ENCODE measurements at places on chromosomes 5 and 9.

- DNase-seq, result no peak
Measured at GRCh38 chr5:142125963-142126362, 17.4 kb downstream of the NDFIP1 start.

DNA sequence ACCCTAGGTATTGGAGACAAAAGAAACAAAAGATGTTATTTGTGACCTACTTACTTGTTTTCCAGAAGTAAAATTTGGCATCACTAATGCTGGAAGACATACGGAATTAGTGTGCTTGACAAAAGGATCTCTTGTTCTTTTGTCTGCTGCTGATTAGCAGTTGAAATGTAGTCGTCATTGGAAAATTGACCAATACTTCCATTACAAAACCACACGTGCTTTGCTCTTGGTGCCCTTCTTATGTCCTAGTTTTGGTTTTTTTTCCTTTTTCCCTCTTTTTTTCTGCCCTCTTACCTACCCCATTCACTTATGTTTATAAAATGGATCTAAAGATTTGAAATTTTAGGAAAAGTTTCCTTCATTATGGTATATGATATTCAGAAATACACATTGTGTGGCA is 197.4 kb downstream of the FER start:
- DNase-seq, result no peak

- no peak for DNase-seq
Measured at GRCh38 chr9:134570151-134570621, 71.4 kb upstream of the COL5A1 start.

GRCh38 chr9:78575081-78575480 is 278.2 kb downstream of the PSAT1 start:
- no peak for DNase-seq

DNA sequence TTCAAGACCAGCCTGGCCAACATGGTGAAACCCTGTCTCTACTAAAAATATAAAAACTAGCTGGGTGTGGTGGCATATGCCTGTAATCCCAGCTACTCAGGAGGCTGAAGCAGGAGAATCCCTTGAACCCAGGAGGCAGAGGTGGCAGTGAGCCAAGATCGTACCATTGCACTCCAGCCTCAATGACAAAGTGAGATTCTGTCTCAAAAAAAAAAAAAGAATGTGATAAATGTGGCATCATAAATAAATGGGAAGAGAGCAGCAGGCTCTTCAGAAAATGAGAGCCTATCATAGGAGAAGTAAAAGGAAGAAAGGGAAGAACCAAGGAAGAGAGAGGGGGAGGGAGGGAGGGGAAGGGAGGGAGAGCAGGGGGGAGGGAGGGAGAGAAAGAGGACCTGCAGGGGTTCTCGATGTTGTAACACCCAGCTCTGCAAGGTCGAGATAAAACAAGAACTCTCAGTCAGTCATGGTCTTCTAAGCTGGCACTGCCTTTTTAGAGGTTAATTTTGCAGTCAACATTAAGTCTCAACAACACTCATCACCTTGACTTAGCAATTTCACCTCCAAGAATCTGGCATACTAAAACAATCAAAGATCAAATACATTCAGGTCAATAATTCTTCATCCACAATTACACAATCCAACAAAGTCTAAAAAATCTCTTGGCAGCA is 68.7 kb upstream of the SIMC1 start:
- no peak for DNase-seq

GRCh38 chr9:127175319-127175715 is 52.9 kb upstream of the ANGPTL2 start:
- no peak for DNase-seq

DNA sequence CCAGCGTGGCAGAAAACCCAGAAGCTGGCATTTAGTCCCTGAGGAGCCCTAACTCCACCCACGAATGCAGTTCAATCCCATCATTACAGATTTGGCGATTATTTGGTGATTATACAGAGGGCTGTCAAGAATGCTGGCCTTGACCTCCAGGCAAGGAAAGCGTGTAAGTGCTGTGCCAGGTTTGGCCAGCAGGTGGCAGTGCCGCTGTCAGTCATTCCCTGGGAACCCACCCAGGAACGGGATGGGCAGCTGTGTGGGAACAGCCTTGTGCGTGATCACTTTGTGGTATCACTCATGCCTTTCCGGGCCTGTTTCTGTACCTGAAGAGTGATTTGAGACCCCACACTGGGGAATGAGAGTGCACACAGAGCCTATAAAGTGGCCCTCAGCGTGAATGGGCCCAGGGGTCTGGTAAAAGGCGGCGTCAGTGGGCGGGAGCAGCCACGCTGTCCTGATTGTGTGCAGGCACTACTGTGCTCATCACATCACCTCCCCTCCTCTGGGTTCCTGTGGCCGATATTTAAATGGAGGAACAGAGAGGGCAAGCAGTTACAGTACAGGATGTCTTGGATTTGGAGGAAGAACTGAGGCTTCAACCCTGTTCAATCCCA is 215.6 kb downstream of the ROR2 start:
- peak; percentile 59 for DNase-seq

DNA sequence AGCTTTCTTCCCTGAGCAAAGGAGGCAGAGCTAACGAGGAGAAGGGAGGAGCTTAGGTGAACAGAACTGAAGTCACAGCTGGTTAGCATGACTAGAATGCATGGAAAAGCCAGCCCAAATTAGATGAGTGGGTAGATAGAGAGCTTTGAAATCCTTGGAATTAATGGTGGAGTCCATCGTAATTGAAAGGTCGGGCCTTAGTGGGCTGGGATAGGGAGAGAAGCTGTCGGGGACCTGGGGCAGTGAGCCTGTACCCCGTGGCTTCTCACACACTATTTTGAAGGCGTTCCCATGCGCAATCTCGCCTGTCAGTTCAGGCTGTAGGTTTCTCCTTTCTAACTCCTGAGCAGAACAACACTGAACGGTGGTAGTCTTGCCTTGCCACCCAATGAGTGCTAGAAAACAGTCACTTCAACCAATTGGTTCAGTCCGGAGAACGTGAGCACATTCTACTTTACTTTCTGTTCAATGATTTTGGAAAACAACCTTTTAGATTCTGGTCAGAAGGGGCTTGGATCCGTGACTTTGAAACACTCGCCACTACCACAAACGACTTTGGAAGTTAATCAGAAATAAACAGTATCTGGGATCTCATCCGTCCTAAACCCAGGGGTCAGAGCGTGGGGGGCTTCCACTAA is 655 bp upstream of the RAI14 start:
- no peak for DNase-seq

- no peak for DNase-seq
Measured at GRCh38 chr5:170164921-170165320, 59.2 kb downstream of the FOXI1 start.

GRCh38 chr5:145681686-145682085 is 153.5 kb downstream of the PRELID2 start:
- peak; percentile 11 for DNase-seq

DNA sequence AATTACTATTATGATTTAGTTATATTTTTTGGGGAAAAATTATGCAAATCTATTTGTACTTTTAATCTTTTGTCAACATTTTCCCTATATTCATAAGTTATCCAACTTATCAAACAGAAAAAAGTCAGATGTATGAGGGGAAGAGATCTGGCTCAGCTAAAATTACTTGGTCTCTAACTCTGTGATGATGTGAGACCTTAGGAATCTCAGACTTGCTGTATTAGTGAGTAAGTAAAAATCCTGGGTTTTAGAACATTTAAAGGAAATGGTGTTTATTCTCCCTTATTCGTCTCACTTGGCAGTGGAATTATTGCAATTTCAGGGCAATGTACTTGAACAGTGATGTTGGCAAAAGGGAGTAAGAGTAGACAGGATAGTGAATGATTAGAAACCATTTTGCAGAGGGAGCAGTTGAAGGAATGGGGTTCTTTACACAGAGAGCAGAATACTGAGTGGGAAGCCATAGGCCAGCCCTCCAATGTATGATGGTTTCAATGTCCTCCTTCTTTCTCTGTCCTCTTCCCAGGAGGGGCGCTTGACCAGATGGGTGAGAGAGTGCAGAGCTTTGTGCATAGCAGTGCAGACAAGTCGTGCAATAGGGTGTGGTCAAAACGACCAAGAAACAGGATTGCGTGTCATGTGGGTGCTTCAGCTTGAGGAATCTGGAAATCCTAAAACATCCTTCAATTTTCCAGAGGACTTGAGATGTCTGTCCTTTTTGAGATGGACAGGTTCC is 91.7 kb downstream of the TENT4A start:
- no peak for DNase-seq

GRCh38 chr9:20925256-20926045 is 106.0 kb downstream of the HACD4 start:
- no peak for DNase-seq

DNA sequence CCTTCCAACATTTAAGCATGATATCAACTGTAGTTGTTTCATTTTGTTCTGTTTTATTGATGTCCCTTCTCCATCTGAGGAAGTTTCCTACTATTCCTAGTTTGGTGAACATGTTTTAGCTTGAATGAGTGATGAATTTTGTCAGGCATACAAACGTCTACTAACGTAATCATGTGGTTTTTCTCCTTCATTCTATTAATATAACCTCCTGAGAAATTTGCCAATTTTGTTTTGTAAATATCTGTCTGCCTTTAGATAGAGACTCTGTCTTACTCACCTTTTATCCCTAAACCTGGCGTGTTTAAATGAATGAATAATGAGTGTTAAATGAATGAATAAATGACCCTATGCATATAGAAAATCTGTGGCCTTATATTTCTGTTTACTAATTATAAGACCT is 26.5 kb upstream of the NREP start:
- DNase-seq, result no peak

- DNase-seq, result no peak
Measured at GRCh38 chr5:80926536-80926935, 33.6 kb upstream of the RASGRF2 start.

DNA sequence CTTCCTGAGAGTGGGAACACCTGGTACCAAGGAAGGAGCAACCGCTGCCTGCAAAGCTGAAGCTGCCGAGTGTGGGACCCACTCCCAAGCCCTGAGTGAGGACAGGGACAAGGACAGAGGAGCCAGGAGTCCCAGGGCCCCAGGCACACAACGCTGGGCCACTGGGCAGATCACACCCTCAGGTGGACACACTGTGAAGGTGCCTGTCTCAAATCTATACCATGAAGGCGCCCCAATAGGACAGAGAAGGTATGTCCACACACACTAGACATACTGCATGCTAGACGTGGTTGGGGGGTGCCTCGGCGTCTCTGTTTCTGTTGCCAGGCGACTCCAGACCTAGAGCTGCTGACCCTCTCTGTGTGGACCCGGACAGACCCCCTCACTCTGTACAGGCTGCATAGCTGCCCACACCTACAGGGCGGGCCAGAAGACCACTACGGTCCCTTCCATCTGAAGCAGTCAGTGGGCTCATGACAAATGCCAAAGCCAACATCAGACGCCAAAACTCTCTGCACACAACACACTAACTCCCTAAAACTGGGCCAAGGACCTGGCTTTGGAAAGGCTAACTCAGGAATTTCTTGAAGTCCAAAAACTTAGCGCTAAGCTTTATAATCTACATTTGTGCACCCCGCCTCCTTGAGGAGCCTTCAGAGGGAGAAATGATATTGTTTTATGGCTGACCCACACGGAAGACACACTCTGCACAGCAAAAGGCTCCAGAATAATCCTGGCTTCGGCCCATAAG is 60.7 kb downstream of the ROR2 start:
- no peak for DNase-seq

- DNase-seq, result no peak
Measured at GRCh38 chr5:14061106-14061505, 82.0 kb upstream of the TRIO start.

DNA sequence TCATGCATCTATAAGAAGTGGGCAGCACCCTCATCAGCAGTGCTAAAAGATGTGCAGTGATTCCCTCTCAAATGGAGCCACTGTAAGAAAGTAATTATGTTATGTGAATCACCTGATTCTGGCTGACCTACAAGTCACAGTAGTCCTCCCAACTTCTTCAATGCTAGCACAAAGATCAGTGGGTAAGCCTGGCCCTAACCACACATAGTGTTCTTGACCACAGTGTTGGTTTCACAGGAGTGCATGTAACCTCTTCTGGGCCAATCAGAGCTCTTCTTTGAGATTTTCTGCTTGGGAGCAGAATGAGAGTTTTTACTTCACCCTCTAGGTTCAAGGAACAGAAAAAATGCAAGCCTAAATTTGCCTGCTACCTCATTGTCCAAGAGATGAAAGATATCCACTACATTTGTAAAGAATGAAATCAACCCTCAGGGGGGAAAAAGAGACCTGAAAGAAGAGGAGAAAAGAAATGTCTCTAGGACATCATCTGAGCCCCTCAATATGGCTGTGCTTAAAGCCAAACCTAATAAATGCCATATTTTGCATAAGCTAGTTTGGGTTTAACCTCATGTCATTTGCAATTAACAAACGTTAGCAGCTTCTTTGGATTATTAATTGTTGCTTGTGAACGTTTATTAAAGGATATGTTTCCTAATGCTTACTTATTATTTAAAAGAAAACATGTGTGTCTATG is 65.3 kb upstream of the ADRB2 start:
- DNase-seq, result no peak

DNA sequence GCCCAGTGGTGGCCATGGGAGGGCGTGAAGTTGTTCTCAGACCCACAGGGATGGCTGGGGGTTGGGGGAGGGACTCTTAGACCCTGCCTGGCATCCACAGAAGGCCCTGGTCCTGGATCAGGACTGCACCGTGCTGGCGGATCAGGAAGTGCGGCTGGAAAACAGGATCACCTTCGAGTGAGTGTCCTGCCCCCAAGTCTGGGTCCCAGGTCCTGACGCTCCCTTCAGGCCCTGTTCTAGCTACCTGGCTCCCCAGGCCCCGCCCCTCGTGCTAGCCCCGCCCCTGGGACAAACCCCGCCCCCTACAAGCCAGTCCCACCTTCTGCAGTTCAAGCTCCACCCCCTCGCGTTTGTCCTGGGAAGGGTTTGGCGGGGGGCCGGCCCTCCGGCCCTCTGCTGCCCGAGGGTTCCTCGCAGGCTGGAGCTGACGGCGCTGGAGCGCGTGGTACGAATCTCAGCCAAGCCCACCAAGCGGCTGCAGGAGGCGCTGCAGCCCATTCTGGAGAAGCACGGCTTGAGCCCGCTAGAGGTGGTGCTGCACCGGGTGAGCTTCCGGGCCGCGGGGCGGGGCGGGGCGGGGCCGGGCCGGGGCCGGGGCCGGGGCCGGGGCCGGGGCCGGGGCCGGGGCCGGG is 12.9 kb downstream of the RGS14 start:
- DNase-seq, result no peak

GRCh38 chr9:69549310-69550202 is 122.6 kb downstream of the APBA1 start:
- DNase-seq, result peak; percentile 4

DNA sequence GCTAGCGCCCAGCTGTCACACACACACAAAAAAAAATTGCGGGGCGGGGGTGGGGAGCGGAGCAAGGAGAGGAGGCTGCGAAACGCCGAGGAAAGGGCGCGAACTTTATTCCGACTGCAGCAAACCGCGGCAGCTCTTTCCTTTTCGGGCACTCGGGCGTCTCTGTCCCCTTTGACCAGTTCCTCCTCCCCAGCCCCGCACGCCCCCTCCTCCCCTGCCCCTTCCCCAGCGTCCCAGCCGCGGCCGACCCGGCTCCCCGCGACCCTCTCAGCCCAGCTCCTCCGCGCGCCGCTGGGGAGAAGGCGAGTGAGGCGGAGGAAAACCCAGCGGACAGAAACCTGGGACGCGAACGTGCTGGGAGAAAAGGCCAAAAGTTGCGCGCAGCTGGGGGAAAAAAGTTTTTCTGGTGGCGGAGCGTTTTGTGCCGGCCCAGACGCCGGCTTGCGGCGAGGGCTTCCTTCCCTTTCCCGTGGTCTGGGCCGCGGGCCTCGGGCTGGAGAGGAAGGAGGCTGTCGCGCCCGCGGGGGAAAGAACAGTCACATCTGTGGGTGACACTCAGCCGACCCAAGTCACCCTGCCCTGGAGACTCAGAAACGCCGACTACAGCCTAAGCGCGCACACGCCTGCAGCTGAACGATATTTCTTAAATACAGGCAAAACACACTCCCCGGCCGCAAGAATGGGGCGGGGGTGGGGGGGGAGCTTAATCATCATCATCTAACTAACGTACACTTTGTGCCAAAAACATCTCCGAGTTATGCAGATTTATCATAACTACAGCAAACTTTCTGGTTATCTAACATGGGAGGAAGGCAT is 1.1 kb upstream of the BNC2 start:
- no peak for DNase-seq

Measured in stimulated activated CD4-positive, alpha-beta T cell treated with anti-CD3 and anti-CD28 coated beads, TNF-alpha, amount 100 ng/mL, for 24 hours (primary cell).